Osteoblast (primary cell): ENCODE measurements at places on chromosomes 7 and 10.

- H3K27me3 ChIP-seq: no peaks in the 10 kb centered on the region
- peak overlapping the region; percentile 39 for H3K4me3 ChIP-seq
- H3K27ac ChIP-seq: peak overlapping the region; percentile 88
- H3K36me3 ChIP-seq: no peaks in the 10 kb centered on the region
Measured at GRCh38 chr10:48634198-48634983, 29.5 kb upstream of the ARHGAP22 start.

- H3K4me1 ChIP-seq: peaks cover 4% of the 10 kb centered on the region
- H3K27me3 ChIP-seq: no peaks in the 10 kb centered on the region
- H3K27ac ChIP-seq: no peak overlapping the region
- H3K36me3 ChIP-seq: no peaks in the 10 kb centered on the region
- no peak overlapping the region for H3K4me3 ChIP-seq
Measured at GRCh38 chr7:80236681-80237080, 102.0 kb downstream of the GNAI1 start.

DNA sequence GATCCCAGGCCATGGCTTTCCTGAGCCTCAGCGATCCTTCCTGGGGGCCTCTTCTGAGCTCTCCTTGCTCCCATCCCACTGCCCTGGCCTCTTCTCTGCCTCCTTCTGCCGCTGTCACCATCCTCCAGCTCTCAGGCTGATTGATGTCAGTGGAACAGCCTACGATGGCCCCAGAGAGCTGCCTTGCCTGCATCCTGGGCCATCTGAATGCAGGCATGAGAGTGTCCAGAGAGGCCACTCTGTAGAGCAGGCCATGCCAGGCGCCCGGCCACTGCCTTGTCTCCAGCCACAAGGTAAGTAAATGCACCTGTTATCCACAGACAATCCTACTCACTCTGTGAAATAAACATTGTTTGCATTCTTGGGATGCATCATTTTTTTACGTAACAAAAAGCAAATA lies 171.4 kb upstream of the PPP2R2D start:
- no peaks in the 10 kb centered on the region for H3K27me3 ChIP-seq
- no peak overlapping the region for H3K4me3 ChIP-seq
- no peak overlapping the region for H3K27ac ChIP-seq
- DNase-seq: no peak

DNA sequence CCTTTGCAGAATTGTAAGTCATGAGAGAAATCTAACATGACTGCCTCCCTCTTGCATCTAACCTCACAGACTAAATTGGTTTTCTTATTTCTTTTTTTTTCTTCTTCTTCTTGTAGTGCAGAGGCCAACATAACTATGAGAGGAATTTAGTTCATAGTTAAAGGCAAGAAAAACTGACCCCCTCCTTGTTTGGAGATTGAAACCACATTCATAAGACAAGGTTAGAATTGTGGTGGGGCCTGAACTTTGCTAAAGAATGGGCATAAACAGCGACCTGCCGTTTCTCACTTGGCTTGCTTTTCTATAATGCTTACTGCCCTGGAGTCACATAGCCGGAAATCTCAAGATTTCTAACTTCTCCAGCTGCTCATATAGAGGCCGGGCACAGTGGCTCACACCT lies 2.4 kb upstream of the POLM start:
- no peaks in the 10 kb centered on the region for H3K27me3 ChIP-seq
- no peak for DNase-seq
- peak overlapping the region; percentile 25 for H3K27ac ChIP-seq
- H3K36me3 ChIP-seq: peaks cover 10% of the 10 kb centered on the region
- no peak overlapping the region for H3K4me3 ChIP-seq

DNA sequence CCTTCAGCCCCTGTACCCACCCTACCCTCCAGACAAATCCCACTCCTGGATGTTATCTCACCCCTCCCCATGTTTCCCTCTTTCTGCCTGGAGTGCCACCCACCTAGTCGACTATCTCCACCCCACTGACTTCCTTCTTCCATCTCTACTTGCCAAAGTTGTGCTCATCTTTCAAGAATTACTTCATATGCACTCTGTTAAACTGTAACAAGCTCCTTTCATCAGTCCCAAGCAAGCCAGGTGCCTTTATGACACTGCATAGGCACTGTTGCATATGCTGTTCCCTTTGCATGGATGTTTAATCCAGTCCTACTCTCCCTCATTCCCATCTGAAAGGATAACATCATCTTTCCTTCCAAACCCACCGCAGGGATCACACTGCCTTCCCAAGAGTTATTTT lies 8.9 kb upstream of the CDK1 start:
- H3K4me1 ChIP-seq: no peaks in the 10 kb centered on the region
- H3K4me3 ChIP-seq: no peak overlapping the region
- H3K27me3 ChIP-seq: no peaks in the 10 kb centered on the region
- DNase-seq: no peak
- no peak overlapping the region for H3K27ac ChIP-seq
- H3K36me3 ChIP-seq: no peaks in the 10 kb centered on the region

- no peak for DNase-seq
- no peak overlapping the region for H3K27ac ChIP-seq
- peaks cover 5% of the 10 kb centered on the region for H3K27me3 ChIP-seq
- H3K36me3 ChIP-seq: no peaks in the 10 kb centered on the region
- no peak overlapping the region for H3K4me3 ChIP-seq
Measured at GRCh38 chr10:118471863-118472262, 123.6 kb downstream of the PRLHR start.

GRCh38 chr7:85160223-85160622 lies 26.6 kb downstream of the SEMA3D start:
- peak overlapping the region; percentile 3 for H3K27ac ChIP-seq
- H3K36me3 ChIP-seq: no peaks in the 10 kb centered on the region
- H3K4me1 ChIP-seq: peaks cover 6% of the 10 kb centered on the region
- no peaks in the 10 kb centered on the region for H3K27me3 ChIP-seq
- peak overlapping the region; percentile 54 for H3K4me3 ChIP-seq
